Activated T-cell treated with anti-CD3 and anti-CD28 coated beads, Interleukin-2, amount 50 U/mL, for 48 hours (primary cell): ENCODE measurements at places on chromosomes 12 and 14.
A peak's percentile ranks its signal among the peaks of the same experiment; 100 is the strongest.

GRCh38 chr12:69613351-69613750 is 2.6 kb upstream of the LRRC10 start:
- DNase-seq = no peak

DNA sequence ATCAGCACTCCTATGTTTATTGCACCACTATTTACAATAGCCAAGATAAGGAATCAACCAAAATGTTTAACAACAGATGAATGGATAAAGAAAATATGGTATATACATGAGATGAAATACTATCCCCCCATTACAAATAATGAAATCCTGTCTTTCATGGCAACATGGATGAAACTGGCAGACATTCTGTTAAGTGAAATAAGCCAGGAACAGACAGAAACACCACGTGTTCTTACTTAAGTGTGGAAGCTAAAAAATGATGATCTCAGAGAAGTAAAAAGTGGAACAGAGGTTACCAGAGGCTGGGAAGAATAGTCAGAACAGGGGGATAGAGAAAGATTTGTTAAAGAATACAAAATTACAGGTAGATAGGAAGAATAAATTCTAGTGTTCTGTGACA is 113.7 kb upstream of the MDM1 start:
- no peak for DNase-seq

DNA sequence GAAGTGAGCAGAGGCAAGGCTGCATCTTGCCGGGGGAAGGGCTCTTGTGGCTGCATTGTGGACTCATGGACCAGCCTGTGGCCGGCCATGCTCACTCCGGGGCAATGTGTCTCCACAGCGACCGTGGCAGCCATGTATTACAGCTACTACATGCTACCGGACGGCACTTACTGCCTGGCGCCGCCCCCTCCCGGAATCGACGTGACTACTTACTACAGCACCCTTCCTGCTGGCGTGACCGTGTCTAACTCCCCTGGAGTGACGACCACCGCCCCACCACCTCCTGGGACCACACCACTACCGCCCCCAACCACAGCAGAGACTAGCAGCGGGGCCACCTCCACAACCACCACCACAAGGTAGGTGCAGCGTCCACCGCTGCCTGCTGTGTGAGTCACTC is 42.1 kb downstream of the SFSWAP start:
- DNase-seq = no peak

DNA sequence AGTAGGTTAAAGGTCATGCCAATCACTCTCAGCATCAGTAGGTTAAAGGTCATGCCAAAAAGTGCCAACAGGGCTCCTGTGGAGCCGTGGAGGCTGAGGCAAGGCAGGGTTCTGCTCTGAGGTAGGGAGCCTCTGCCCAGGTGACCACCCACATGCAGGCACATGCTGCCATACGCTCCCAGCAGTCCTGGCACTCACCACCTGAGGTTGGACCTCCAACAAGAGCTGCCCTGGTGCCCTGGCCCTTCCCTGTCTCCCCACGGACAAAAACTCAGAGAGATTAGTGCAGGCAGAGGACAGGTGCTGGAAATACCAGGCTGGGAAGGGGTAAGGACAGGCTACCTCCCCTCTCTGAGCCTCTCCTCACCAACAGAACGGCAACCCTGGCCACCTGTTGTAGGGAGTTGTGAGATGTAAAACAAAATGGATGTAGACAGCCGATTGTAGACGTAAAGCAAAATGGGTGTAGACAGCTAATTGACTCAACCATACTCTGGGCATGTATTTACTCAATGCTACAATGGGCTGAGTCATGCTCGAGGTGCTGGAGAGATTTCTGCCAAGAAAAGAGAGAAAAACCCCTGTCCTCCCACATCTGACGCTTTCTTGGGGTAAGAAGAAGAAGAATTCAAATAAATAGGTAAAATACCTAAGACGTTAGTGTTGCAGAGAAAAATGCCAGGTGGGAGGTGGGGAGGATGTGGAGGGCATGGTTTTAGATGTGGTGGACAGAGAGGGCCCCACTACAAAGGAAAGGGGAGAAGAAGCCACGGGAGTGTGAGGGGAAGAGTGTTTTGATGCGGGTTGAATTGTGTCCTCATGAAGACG is 32.4 kb downstream of the LTBP2 start:
- DNase-seq = peak; percentile 59

- no peak for DNase-seq
These were observed 42.9 kb downstream of the FERMT2 start for GRCh38 chr14:52907949-52908348.

DNA sequence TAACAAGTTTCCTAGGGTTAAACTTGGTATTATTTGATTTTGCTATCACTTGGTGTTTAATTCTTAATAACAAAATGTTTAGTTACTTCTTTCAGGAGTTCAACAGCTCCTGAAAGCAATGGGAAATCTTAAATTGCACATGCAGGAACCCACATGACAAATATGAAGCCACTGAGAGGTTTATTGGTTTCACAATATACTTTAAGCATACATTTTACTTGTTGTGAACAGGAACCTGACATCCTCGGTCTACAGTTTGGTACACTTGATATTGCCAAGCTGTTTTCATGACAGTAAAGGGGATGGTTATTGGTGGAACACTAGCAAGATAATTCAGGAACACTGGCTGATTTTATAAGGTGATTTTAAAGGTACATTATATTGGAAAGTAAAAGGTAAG is 46.2 kb downstream of the SLC38A1 start:
- DNase-seq = no peak
